Stomach (tissue), 19 donors: ENCODE measurements at places on chromosomes 4 and X.

GRCh38 chrX:3094261-3094660 lies 53.0 kb downstream of the ARSF start:
- DNase-seq: peak; percentile 32

DNA sequence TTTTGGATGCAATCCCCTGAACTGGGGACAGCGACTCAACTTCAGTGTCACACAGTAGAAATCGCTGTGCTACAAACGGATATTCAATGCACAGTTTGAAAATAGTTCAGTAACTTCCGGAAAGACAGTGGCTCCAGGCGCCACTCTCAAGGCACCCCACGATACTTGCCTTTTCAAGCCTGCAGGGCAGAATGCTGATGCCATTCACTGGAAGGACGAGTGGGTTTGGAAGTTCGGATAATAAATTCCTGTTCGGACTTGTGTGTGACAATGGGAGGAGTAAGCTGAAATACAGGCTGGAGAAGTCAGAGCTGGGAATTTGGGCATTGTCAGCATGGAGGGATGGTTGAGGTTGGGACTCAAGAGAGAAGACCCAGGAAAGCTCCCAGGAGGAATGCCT lies 64.3 kb upstream of the HELT start:
- DNase-seq: no peak

DNA sequence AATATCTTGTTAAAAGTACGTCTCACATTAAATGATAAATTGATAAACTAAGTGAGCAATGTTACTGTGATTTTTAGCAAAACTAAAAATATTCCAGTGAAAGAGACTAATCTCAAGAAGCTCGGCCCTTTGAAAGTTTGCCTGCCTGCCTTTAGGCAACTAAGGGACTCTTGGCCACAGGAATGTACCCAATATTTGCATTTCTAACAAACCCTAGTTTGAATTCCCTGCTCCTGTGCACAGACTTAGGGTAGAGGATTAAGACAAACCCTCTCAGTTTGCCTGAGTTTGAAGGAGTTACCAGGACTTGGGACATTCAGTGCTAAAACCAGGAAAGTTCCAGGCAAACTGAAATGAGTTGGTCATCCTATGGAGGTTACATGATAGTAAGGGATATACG lies 157.1 kb downstream of the SCFD2 start:
- no peak for DNase-seq

- no peak for DNase-seq
Observed at GRCh38 chrX:45952030-45952429, 593.2 kb downstream of the ZNF674 start.

DNA sequence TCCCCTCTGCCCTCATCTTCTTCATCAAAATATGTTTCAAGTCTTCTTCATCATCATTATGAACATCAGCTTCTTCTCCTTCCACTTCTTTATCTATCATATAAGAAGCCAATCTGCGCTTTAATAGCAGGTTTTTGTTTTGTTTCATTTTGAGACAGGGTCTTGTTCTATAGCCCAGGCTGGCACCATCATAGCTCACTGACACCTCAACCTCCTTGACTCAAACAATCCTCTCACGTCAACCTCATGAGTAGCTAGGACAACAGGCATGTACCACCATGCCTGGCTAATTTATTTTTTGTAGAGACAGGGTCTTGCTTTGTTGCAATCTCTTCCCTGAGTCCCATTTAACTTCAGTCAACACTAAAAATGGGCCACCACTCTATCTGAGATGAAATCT lies 27.0 kb downstream of the PRDM5 start:
- DNase-seq: no peak

GRCh38 chr4:74366367-74366911 lies 1.5 kb downstream of the EREG start:
- DNase-seq: no peak

DNA sequence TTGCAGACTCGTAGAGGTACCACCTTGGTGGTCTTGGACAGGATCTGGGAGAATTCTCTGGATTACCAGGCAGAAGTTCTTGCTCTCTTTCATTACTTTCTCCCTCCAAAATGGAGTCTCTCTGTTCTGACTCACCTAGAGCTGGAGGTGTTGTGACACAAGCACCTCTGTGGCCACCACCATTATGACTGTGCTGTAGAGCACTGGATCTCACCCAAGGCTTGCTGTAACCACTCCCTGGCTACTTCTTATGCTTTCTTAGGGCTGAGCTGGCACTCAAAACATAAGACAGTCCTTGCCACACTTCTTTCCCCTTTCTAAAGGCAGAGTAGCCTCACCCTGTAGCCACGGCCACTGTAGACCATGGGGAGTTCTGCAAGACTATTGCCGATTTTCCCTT lies 296.6 kb upstream of the DIPK2B start:
- DNase-seq: no peak

DNA sequence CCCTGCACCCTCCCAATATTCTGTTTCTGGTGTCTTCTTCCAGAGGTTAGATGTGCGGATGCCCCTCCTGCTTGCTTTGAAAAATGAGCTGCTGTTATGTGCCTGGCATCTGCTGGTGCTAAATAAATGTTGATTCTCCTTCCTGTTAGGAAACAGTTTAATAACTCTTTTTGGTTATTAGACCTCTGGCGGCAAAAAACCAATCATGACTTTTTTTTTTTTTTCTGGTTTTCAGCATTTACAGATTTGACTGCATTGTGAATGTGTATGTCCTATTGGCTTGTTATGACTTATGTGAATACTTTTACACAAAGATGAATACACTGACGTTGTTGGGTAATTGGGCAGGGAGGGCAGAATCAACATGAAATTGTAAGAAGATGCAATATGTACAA lies 13.6 kb upstream of the TMEM156 start:
- peak; percentile 30 for DNase-seq

GRCh38 chr4:100843910-100844309 lies 326.1 kb upstream of the EMCN start:
- no peak for DNase-seq

GRCh38 chrX:78074088-78074487 lies 30.0 kb upstream of the PGK1 start:
- no peak for DNase-seq

GRCh38 chr4:3660086-3660927 lies 105.9 kb upstream of the ADRA2C start:
- DNase-seq: peak; percentile 53

DNA sequence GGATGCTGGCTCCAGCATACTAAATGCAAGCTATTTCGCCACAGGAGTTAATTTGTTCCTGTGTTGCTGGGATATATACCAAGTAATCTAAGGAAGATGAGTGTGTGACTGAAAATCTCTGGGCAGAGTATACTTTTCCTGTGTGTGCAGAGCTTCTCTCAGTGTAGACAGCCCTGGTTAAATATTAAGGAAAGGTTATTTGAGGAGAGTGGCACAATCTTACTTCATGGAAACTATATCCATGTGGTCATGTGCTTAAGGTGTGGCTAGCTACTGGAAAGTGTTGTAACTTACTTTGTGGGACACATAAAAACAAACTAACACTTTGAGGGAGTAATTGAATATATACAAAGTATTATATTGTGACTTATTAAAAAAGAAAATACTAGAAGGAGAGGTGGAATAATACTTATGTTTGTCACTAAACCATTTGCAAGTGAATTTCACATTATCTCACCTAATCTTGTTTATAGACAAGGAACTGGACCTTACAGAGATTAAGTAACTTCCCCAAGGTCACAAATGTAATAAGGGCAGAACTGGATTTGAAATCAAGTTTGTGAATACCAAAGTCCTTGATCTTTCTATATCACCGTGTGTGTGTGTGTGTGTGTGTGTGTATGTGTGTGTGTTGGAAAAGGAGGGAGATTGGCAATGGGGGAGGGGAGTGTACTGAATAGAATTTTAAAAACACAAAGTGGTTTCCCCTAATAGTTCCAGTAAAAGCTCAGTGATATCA lies 408.2 kb upstream of the NR3C2 start:
- DNase-seq: no peak

- no peak for DNase-seq
Observed at GRCh38 chrX:73647212-73647611, 84.2 kb downstream of the CHIC1 start.
